T-helper 17 cell (primary cell): ENCODE measurements at places on chromosomes 2 and 18. TPM values are rescaled to one million over a fixed set of nuclear protein-coding genes. Genes with fewer than 3 reads are reported as not detected.

- H3K27ac ChIP-seq, result no peak overlapping the region
- H3K36me3 ChIP-seq, result no peaks in the 10 kb centered on the region
- DNase-seq, result no peak
- peaks cover 24% of the 10 kb centered on the region for H3K27me3 ChIP-seq
- no peaks in the 10 kb centered on the region for H3K4me1 ChIP-seq
Measured at GRCh38 chr2:109254174-109254904, 125.3 kb downstream of the SH3RF3 start.

DNA sequence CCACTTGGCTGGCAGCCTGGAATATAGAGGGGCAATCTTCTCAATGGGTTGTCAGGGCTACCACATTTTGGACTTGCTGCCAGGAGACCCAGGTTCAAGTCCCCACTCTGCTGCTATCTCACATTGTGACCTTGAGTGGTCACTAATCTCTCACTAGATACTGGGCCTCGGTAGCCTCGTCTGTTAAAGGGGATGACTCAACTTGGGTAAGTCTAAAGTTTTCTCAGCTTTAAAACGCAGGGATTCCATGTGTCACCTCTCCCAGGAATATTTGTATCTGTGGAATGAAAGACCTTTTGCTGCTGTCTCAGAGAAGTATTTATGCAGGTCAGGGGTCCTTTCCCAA lies 86.3 kb downstream of the SEMA4F start:
- H3K27ac ChIP-seq, result no peak overlapping the region
- no peak for DNase-seq
- H3K36me3 ChIP-seq, result peaks cover 8% of the 10 kb centered on the region
- peaks cover 24% of the 10 kb centered on the region for H3K27me3 ChIP-seq
- no peaks in the 10 kb centered on the region for H3K4me1 ChIP-seq
- no peak overlapping the region for H3K4me3 ChIP-seq

DNA sequence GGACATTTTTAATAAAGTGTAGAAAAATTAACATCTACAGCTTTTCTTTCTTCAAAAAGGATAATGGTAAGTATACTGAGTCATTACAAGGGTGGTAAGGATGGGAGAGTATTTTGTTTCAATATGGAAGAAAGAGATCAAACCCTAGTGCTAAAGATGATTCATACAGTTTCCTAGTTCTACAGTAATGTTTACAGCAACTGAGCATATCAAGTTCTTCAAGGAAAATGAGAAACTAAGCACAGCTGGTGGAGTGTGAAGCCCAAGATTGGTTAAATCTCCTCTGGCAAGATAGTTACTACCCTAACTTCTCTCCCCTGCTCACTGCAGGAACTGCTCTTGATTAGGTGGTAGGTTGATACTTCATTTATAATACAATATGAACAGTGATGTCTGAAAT lies 467.5 kb downstream of the XIRP2 start:
- H3K4me3 ChIP-seq, result no peak overlapping the region
- H3K27ac ChIP-seq, result no peak overlapping the region
- H3K4me1 ChIP-seq, result no peaks in the 10 kb centered on the region
- no peak for DNase-seq
- H3K36me3 ChIP-seq, result no peaks in the 10 kb centered on the region

DNA sequence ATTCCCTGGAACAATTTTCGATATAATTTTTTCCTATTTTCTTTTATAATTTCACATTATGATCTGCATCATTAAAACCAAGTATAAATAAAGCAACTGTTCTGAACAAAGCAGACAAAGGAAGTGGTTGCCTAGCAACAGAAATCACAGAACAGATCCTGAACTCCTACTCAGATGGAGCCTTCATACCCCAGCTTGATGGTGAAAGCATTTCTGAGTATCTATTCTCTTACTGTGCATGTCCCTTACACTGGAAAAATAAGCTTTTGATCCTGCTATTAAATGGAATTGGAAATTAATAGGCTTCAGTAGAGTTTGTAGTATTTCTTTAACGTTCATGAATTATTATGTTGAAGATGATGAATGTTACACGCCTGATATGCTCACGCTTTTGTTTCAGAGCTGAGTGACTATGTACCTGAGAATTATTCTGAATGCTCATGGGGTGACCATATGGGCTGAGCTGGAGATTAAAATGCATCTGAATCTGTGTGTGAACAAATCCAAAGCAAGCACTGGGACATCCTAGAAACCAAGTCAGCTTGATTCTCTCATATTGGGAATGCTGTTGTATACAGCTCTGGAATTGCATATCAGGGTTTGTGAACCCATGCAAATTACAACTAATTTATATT lies 254.0 kb downstream of the KCNJ3 start:
- no peaks in the 10 kb centered on the region for H3K4me1 ChIP-seq
- no peak for DNase-seq
- H3K36me3 ChIP-seq, result no peaks in the 10 kb centered on the region
- no peaks in the 10 kb centered on the region for H3K27me3 ChIP-seq
- H3K4me3 ChIP-seq, result no peak overlapping the region

DNA sequence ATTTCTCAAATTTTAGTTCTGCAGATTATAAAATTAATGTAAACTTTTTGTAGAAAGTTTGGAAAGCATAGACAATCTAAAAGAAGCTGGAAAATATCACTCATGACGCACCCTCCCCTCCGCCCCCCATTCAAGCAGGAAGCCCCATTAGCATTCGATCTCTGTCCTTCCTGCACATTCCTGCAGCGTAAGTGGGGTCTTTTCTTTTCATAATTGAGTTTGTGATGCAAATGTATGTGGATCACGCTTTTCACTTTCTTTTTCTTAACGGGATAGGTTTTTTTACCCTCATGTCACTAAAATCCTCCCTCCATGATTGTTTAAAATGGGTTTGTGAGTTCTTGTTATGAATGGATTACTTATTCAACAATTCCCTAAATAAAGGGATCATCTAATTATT lies 181.7 kb upstream of the HDAC4 start:
- H3K27ac ChIP-seq, result no peak overlapping the region
- peaks cover 4% of the 10 kb centered on the region for H3K27me3 ChIP-seq
- no peak overlapping the region for H3K4me3 ChIP-seq
- H3K4me1 ChIP-seq, result no peaks in the 10 kb centered on the region

GRCh38 chr2:22701561-22702160 lies 683.3 kb upstream of the KLHL29 start:
- H3K4me1 ChIP-seq, result no peaks in the 10 kb centered on the region
- no peak overlapping the region for H3K27ac ChIP-seq
- H3K36me3 ChIP-seq, result no peaks in the 10 kb centered on the region
- H3K27me3 ChIP-seq, result no peaks in the 10 kb centered on the region

GRCh38 chr2:45856391-45857274 lies 205.2 kb downstream of the PRKCE start:
- no peaks in the 10 kb centered on the region for H3K27me3 ChIP-seq
- H3K27ac ChIP-seq, result no peak overlapping the region
- H3K4me1 ChIP-seq, result peaks cover 34% of the 10 kb centered on the region
- H3K36me3 ChIP-seq, result no peaks in the 10 kb centered on the region
- no peak overlapping the region for H3K4me3 ChIP-seq

- DNase-seq, result no peak
- no peaks in the 10 kb centered on the region for H3K36me3 ChIP-seq
- H3K27me3 ChIP-seq, result no peaks in the 10 kb centered on the region
- H3K4me1 ChIP-seq, result no peaks in the 10 kb centered on the region
Measured at GRCh38 chr2:150919901-150920300, 341.8 kb downstream of the RBM43 start.

DNA sequence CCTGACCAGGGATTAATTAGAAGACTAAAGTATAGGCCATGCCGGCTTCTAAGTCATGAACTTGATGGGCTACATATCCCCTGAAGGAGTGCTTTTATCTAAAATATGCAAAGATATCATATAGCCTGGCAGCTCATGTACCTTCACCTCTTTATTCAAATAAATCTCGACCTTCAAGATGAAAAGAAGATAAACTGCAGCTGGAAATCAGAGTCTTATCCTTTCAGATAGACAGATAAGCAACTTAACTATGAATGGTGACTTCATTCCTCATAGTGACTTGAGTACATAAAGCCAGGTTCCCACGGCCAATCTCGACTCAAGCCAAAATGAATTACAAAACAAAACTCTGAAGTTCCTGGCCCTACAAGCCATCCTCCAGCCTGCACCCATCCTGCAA lies 165.3 kb upstream of the KLHL29 start:
- no peak overlapping the region for H3K27ac ChIP-seq
- no peak for DNase-seq
- peaks cover 13% of the 10 kb centered on the region for H3K27me3 ChIP-seq
- no peak overlapping the region for H3K4me3 ChIP-seq
- H3K36me3 ChIP-seq, result no peaks in the 10 kb centered on the region

DNA sequence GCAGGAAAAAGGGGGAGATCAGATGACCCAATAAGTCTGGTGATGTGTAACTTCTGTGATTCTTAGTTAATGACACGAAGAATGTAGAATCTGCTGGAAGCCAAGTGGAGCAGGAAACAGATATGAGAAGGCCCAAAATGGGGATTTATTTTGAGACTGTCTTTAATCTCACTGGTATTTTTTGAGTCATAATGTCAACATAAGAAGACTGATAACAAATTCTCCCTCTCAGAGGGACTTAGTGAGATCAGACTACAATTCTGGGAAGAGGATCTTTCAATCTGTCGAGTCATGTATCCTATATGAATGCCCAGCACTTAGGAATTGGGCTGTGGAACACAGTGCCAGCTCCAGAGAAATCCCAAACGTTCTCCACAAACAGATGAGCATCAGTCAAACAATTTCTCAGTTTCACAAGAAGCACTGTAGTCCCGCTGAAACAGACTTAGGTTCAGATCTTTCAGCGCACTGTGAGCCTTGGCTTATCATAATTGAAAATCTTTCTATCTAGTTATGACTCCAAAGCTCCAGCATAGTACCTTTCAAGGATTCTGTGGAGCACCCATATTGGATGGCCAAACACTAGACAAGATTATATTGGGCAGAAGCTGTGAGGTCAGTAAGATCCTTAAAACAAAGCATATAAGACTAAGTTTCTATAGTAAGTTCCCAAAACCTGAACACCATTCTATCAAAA lies 738.2 kb downstream of the LRP1B start:
- DNase-seq, result no peak
- no peak overlapping the region for H3K4me3 ChIP-seq
- H3K36me3 ChIP-seq, result no peaks in the 10 kb centered on the region
- no peaks in the 10 kb centered on the region for H3K27me3 ChIP-seq

- DNase-seq, result no peak
- peaks cover 53% of the 10 kb centered on the region for H3K4me1 ChIP-seq
- peak overlapping the region; percentile 90 for H3K27ac ChIP-seq
Measured at GRCh38 chr2:216352653-216353270, 19.5 kb downstream of the MARCHF4 start.

DNA sequence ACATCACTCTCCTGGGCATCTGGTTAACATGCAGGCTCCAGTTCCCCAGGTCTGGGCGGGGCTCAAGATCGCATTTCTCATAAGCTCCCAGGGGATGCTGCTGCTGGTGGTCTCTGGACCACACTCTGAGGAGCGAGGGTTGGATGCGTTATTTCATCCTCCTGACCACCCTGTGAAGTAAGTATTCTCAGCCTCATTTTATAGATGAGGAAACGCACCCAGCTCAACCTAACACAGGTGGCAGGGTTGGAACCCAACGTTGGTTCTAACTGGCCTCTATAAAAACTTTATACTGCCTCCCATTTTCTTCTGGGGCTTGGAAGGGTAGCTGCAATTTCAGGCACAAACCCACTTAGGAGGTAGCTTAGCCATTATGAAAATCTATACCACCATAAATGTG lies 120.5 kb downstream of the FAM210A start:
- H3K36me3 ChIP-seq, result no peaks in the 10 kb centered on the region
- H3K27me3 ChIP-seq, result no peaks in the 10 kb centered on the region
- peaks cover 12% of the 10 kb centered on the region for H3K4me1 ChIP-seq
- DNase-seq, result no peak
- no peak overlapping the region for H3K27ac ChIP-seq
- no peak overlapping the region for H3K4me3 ChIP-seq

GRCh38 chr18:49250816-49251388 lies 209.5 kb downstream of the DYM start:
- peaks cover 6% of the 10 kb centered on the region for H3K36me3 ChIP-seq
- H3K27ac ChIP-seq, result peak overlapping the region; percentile 67
- DNase-seq, result no peak
- peaks cover 13% of the 10 kb centered on the region for H3K4me1 ChIP-seq
- H3K27me3 ChIP-seq, result no peaks in the 10 kb centered on the region

- H3K4me3 ChIP-seq, result no peak overlapping the region
- DNase-seq, result no peak
- H3K27me3 ChIP-seq, result peaks cover 30% of the 10 kb centered on the region
- H3K36me3 ChIP-seq, result no peaks in the 10 kb centered on the region
- no peak overlapping the region for H3K27ac ChIP-seq
Measured at GRCh38 chr2:20173496-20174402, 51.2 kb downstream of the SDC1 start.

DNA sequence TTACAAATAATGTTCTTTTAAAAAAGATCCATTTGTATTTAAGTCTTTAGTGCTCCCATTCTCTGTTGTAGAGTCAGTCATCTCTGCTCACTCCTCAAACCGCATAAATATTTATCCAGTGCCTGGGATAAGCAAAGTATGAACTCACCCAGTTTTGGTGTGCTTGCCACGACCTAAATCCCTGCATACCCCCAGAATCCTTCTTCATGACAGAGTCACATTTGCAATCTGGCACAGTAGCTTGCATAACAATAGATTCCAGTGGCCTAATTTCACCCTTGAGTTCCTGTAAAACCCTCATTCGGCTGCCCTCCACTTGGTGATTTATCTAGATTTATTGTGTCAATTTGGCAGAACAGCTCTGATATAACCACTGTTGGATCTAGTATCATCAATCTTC lies 92.9 kb downstream of the DTNA start:
- H3K4me3 ChIP-seq, result no peak overlapping the region
- peaks cover 2% of the 10 kb centered on the region for H3K36me3 ChIP-seq
- H3K4me1 ChIP-seq, result peaks cover 3% of the 10 kb centered on the region
- no peak for DNase-seq
- H3K27ac ChIP-seq, result no peak overlapping the region

DNA sequence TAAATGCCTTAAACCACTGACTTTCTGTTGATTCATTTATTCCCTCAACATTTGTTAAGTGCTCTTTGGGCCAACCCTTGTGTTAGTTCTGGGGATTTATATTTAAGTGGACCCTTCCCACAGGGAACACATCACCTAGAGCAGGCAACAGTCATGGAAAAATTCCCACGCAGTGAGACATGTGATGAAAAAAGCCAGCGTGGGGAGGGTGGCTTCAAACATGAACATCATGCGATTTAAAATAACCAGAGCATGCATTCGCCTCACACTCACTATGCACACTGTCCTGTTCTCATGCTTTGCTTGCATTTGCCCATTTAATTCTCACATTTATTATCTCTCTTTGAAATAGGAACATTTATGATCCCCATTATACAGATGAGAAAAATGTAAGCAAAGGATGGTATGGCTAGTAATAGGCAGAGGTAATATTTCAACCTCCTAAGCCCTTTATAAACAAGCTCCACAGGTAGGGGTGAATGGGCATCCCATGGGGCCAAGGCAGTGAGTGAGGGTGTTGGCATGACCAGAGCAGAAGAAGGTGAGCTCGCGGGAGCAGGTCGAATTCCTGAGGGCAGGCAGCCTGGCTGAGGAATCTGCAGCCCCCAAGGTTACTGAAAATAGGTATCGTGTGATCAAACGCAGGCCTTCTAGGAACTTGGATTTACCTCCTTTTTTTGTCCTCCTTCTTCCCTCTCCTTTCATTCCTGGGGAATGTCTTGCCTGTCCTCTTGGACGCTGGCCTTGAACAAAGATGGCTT lies 297.8 kb downstream of the MYCN start:
- peaks cover 5% of the 10 kb centered on the region for H3K36me3 ChIP-seq
- H3K4me1 ChIP-seq, result no peaks in the 10 kb centered on the region
- peaks cover 16% of the 10 kb centered on the region for H3K27me3 ChIP-seq
- DNase-seq, result no peak

CNGA3 gene
- total RNA-seq, result not detected

CFAP65 gene
- total RNA-seq, result not detected

C2orf72 gene
- not detected for total RNA-seq

UGT1A4 gene
- total RNA-seq, result not detected

ARHGAP15 gene
- total RNA-seq, result 277 TPM

KDSR gene
- total RNA-seq, result 71.2 TPM

TRIB2 gene
- 166 TPM for total RNA-seq

MAP2 gene
- total RNA-seq, result 0.17 TPM
